ENCODE measurements at places on chromosomes 1 and 21. TPM values are rescaled to one million over a fixed set of nuclear protein-coding genes. Genes with fewer than 3 reads are reported as not detected.
A peak's percentile ranks its signal among the peaks of the same experiment; 100 is the strongest.

DNA sequence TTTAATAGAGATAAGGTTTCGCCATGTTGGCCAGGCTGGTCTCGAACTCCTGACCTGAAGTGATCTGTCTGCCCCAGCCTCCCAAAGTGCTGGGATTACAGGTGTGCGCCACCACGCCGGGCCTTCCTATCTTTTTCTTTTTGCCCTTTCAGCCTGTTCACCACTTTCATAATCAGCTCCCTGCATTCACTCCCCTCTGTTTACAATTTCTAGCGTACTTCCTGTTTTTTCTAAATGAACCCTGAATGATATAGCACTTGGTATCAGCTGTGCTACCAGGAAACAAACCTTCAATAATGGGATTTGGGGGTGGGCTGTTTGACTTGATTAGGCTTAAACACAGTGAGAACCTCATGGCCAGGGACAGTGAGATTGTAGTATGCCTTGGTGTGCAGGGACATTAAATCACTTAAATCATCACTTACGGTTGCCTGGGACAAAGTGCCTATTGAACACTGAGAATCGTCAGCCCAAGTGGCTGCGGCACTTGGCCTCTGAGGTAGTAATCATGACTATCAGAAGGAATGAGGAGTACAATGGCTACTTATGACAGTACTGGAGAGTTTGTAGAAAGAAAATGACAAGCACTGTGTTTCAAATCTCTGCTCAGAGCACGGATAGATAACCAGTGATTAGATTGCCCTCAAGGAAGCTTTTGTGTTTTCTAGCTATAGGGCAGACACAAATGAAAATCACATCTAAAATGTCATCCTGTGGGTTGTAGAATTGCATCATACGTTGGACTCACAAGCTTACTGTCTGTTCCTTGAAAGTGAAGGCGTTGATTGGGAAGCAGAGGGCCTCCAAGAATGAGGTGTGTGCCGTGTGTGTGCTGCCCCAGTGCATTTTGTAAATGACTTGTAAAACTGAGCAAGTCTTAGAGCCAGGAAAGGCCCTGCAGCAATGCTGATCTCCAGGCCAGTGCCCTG lies 661.8 kb downstream of the MATN1 start:
- DNase-seq, result no peak

DNA sequence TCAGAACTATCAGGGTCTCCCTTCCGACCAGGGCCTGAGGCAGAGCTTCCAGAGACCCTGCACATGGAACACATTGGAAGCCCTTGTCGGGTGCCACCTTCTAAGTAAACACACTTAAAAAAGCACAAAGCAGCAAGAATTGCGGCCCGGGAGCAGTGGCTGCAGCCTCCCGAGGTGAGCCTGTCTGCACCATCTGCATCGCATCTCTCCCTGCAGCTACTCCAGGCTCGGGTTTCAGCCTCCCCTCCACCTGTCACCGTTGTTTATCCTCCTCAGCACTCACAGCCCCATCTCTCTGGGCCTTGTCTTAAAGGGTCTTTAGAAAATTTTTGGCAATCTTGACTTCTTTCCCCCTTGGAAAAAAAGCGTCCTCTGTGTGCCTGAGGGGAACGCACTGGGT lies 95.1 kb upstream of the ARHGEF16 start:
- DNase-seq, result no peak

DNA sequence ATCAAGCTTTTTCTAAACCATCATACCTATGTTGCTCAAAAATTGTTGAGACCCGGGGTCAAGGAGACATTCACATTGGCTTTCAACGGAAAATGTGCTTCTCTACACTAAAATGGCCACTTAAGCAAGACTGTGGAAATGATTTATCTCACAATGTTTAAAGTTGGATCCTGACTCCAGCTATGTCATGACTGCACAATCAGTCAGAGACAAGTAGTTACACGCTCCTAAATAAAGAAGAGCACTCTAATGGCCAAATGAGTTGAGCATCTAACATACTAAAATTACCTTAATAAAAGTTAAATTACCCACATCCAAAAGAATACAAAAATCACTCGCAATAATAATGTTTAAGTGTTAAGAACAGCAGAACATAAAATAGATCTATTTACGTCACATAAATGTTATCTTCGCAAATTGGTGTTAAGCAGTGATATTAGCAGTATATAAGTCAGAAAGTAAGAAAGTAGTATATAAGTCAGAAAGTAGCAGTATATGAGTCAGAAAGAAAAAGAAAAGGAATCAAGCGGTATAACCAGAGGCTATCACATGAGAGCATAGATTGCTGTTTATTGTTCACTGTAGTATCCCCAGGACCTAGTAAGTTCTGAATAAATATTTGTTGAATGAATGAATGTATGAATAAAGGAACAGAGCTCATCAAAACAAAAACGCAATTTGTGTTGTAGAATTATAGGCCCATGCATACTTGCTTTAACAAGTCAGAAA lies 28.4 kb downstream of the ZNF281 start:
- no peak for DNase-seq

DNA sequence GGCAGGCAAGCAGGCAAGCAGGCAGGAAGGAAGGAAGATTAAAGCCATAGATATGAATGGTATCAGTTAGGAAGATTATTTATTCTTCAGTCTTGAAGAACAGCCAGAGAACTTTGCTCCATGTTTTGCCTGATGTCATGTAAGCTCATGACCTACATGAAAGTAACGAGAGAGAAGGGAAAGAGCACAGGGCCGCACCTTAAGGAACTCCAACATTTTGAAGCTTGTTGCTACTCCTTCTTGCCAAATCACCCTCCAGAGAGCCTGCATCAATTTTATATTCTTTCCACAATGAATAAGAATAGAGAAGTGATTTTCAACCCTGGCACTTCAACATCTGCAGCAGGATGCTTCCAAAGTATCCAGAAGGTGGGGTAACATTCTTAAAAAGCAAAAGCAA lies 78.0 kb upstream of the EFHD2 start:
- no peak for DNase-seq

DNA sequence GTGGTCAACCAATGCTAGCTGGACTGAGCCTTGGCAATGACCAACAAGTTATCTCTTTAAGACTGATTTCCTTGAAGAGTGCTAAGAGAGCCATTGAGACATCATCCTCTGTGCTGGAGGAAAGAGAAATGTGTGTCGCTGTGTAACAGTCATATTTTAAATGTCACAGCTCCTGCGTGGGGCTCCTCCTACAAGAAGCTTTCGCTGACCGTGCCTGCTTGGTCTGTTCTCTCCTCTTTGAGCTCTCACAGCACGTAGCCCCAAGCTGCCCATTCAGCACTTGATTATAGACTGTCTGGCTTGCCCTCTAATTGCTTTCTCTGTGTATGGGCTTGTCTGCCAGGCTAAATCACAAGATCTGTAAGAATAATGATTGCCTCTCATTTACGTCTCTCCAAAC lies 221.3 kb downstream of the FOXD2 start:
- DNase-seq, result peak; percentile 17

GRCh38 chr1:210792250-210793102 lies 341.5 kb downstream of the KCNH1 start:
- no peak for DNase-seq

Gene CAPN8
- total RNA-seq, result not detected

Gene S100A5
- total RNA-seq, result not detected

Gene TNFAIP8L2
- total RNA-seq, result 3.9 TPM

Data from sciatic nerve (tissue), 2 donors.